NCI-H1417 treated with DMSO at 0.1 percent for 48 hours (cell line): ENCODE measurements at places on chromosomes 7 and 10.

DNA sequence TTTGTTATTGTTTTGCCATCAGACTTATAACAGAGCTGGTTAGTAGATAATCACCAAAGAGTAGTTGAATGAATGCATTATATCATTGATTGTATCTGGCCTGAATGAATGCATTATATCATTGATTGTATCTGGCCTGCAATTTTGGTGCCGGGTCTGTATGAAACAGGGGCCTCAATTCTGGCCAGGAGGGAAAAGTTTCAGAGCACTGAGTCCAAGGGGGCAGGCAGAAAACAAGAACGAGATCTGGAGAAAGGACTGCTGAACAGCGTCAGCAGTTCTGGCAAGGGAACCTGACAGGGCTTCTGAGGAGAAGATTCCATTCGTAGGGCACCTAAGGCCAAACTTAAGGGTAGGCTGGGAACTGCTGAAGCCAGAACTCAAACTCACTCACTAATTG is 128.0 kb downstream of the SEMA3C start:
- no peak for DNase-seq

- no peak for DNase-seq
Measured at GRCh38 chr7:107870427-107871000, 20.5 kb upstream of the DLD start.

GRCh38 chr10:129035052-129035827 is 431.8 kb upstream of the MGMT start:
- DNase-seq = no peak

DNA sequence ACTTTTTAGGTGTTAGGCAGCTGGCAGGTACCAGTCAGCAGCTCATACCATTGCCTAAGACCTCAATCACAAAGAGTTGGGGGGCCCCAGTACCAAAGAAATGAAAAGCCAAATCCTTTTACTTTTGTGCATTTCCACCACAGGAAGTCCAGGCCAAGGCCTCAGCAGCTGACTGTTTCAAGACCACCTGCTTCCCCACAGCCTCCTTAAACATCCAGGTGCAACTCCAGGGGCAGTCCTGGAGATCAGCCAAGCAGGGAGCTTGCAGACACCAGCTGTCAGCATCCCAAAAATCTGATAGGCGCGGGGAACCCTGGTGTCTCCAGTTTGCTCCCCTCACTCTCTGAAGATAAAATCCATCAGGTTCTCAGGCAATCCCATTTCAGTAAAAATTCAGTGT is 91.5 kb upstream of the EFCAB10 start:
- DNase-seq = no peak

DNA sequence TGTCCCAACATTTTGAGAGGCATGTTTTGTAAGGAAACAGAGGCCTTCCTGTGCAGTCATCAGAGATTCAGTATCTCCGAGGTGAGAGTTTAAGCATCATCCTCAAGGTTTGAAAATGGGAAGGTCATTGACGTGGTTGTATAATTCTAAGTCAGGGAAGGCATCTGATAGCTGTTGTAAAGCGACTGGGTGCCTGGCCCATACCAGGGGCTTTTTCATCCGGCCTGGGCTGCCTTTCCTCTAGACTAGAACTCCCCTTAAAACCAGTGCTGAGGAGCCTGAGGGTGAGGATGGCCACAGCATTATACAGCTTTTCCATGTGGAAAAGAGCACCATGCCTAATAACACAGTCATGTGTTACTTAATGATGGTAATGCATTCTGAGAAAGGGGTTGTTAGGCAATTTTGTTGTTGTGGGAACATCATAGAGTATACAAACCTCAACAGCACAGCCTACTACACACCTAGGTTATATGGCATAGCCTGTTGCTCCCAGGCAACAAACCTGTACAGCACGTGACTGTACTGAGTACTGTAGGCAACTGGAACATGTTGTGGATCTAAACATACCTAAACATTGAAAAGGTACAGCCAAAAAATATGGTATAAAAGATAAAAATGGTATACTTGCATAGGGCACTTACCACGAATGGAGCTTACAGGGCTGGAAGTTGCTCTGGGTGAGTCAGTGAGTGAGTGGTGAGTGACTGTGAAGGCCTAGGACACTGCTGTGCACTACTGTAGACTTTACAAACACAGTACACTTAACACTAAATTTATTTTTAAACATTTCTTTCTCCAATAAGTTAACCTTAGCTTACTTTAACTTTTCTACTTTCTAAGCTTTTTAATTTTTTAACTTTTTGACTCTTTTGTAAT is 13.5 kb upstream of the CACUL1 start:
- no peak for DNase-seq

- DNase-seq = no peak
Measured at GRCh38 chr10:75617485-75618155, 186.2 kb downstream of the LRMDA start.

DNA sequence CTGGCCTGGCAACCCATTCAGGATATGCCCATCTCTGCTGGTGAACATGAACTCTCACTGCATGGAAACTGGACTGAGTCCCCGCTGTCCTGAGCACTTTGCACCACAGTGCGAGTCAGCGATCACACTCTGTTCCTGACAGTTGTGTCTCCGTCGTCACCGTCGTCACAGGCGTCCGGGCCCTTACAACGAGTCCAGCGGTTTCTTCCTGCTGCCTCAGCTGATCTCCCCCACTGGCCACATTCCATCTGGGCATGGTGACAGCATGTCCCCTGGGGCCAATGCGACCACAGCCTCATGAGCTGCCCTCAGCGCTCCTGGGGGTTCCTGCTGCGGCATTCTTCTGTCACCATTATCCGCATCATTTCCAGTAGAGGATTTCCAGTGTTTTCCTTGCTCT is 76.8 kb upstream of the KLF6 start:
- no peak for DNase-seq
